ENCODE measurements at places on chromosomes 2 and 18.

DNA sequence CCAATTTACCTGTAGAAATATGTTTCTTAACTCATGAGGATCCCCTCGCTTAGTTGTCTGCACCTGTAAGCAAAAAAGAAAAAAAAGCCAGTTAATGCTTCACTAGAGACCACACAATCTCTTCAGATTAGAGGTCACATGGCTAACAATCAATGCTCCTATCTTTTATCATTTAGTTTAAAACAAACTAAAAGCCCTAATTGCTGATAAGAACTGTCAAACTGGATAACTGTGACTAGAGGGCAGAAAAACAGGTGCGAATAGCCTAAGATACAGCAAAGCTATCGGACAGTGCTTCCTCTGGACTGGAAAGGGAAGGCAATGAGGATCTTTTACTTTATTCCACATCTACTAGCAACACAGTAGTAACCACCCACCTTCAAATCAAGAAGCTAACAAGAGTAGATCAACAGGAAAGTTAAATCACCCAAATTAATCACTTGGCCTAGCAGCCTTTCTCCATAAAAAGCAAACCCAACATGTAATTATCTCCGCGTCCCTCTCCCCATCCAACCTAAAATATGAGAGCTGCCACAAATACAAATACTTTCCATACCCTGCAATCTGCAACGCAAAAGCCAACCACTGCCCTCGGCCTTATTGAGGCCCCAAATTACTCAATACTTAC, 734 bp downstream of the SLC25A12 start:
- DNase-seq, result no peak

- no peak for DNase-seq
Observed at GRCh38 chr18:77108821-77109647, 23.5 kb downstream of the MBP start.

DNA sequence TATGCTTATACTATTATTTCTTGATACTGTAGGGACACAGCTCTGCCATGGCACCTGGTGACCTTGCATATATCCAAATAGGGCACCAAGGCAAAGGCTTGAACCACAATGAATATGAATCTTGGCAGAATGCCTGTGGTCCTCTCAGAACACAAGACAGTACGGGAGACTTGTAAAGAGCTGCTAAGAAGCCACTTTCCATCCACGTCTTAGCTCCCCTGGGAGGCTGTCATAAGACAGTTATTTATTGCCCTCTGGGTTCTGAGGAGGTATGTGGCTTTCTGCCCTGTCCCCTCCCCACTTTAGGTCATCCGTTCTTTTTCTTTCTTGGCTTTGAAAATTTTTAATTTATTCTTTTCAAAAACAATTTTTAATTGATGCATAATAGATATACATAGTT, 29.8 kb upstream of the MRPL33 start:
- no peak for DNase-seq

GRCh38 chr2:96109361-96109680, 7.0 kb downstream of the ADRA2B start:
- no peak for DNase-seq

DNA sequence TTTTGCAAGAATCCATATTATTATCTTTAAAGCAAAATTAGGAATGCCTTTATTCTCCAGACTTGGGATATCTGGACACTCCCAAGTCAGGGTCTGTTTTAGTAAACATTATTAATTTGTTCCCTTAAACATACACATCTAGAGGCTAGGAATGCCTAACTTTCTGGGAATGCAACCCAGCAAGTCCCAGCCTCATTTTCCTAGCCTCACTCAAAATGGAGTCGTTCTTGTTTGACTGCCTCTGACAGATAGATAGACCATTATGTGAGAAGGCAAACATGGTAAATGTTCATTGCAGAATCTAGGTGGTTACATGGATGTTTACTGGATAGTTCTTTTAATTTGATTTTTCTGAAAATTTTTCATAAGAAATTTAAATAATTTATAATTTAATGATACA, 270.1 kb upstream of the STON1 start:
- DNase-seq, result no peak

DNA sequence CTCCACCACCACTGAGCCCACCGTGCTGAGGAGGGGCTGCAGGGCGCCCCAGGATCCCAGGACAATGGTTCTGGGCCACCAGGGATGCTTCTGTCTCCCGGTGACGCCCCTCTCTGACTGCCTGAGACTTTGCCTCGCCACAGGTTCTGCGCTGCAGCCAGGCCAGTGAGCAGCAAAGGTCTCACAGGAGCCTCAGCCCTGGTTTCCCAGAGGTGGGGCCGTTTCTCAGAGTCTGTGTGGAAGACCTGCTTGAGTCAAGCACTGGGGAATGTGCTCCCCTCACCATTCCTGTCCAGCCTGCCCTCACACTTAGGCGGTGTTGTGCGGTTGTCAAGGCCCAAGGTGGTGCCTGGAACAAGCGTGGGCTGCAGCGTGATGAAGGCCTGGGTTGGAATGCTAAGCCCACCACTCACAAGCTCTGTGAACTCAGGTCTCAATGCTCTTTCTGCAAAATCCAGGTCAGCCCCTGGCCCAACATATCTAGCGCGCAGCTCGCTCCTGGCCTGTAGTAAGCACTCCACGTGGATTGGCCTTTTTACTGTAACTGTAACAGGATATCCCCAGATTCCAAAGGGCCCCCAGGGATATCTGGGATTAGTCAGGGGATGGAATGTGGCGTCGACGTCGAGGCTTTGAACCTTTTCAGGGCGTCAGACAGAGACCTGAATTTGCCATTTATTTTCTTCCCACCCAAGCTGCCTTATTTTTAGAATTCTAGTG, 47.6 kb downstream of the PLB1 start:
- DNase-seq, result no peak
